ENCODE measurements at places on chromosomes 6 and 20.

- DNase-seq: no peak
Observed at GRCh38 chr6:68046756-68047155, 588.3 kb upstream of the ADGRB3 start.

GRCh38 chr6:133898263-133898662, 9.3 kb downstream of the TCF21 start:
- no peak for DNase-seq

DNA sequence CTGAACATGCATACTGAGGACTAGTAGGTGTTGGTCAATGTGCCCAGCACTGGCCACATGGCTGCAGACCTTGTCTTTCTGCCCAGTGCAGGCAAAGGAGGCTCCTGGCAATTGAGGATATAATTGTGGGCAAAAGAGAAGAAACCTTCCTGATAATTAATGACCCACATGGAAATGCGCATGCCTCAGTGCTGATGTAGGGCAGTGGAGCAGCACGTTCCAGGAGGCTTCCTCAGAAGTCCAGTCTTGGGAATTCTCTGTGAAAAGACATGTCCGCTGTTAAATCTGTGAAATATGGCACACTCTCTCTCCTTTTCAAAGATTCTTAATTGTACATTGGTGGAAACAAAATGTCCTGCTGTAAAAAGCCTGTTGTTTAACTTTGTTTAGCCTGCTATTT, 34.7 kb downstream of the SOBP start:
- DNase-seq: no peak

GRCh38 chr6:162688751-162689345, 38.7 kb downstream of the PRKN start:
- no peak for DNase-seq

- no peak for DNase-seq
Observed at GRCh38 chr6:109655761-109656262, 35.2 kb downstream of the AK9 start.

DNA sequence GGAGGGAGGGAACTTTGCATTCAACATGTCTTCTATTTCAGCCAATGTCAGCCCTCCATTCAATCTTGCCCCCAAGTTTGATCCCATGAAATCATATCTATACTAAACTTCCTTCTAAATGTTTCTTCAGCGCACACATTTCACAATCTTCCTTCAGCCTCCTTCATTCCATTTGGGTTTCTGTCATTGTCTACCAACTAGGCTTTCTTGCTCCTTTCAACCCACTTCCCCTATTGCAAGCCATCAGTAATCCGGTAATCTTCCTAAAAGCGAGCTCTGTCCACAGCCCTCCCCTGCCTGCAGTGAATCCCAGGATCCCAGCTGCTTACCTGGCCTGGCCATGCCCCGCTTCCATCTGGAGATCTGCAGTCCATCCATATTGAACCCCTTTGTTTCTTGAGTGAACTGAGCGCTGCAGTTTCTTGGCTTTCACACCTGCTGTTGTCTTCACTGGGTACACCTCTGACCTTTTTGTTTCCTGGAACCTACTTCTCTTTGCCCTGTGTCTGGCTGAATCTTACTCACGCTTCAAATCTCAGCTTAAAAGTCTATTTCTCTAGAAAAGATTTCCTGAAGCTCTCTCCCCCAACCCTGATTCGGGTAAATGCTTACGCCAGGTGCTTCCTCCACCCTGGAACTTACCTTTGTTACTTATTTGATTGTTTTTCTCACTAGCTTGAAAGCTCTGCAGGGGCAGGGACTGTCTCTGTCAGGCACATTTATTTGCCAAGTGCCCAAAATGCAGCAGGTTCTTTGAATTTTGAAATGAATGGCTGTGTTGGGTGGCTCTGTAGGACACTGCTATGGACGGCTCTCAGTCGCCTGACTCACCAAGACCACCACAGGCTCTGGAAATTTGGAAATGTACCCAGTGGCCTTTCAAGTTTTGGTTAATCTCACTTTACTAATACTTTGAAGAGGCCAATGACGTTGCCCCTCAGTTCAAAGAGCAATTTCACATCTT, 50.3 kb downstream of the ADTRP start:
- DNase-seq: no peak

- peak; percentile 14 for DNase-seq
Observed at GRCh38 chr20:13220194-13220903, 725 bp upstream of the ISM1 start.

DNA sequence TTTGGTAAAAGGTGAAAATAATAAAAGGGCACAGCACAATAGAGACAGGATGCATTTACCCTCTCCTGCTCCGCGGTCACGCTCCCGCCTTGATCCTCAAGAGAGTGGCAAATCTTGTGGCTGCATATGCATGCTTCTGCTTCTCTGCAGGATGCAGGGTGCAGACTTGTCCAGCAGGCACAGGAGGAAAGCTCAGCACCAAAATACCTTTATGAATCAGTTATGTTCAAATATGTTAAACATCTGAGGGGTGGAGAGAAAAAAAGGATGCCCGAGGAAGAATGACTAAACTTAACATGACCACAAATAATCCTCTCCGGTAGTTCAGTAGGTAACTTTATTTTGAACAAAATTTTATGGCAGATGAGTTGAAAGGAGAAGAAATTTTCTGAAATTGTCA, 366.1 kb upstream of the SOX4 start:
- DNase-seq: no peak

DNA sequence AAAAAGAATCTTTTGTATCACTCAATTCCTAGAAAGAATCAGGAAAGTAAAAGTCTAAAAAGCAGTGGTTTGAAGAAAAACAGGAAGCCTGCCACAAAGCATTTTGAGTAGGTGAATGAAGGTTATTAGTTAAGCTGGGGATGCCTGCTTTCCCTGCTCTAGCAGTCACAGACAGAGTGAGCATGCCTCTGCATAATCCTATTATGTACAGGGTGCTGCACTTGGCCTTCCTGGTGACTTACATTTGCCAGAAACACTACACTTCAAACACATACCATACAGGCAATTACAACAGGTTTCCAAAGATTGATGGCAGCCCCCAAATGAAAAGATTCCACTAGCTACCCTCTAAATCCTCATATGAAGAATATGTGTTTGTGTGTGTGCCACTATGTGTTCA, 130.8 kb downstream of the TPBG start:
- DNase-seq: no peak

- DNase-seq: no peak
Observed at GRCh38 chr20:17369506-17369905, 142.7 kb downstream of the PCSK2 start.

- DNase-seq: no peak
Observed at GRCh38 chr6:20757761-20758160, 223.5 kb downstream of the CDKAL1 start.

- DNase-seq: no peak
Observed at GRCh38 chr6:64330694-64331307, 695.2 kb downstream of the PHF3 start.

- DNase-seq: no peak
Observed at GRCh38 chr20:36216314-36217025, 19.8 kb upstream of the AAR2 start.

GRCh38 chr20:49700411-49701185, 13.1 kb downstream of the B4GALT5 start:
- DNase-seq: no peak

GRCh38 chr20:61849822-61850221, 215.9 kb downstream of the TAF4 start:
- DNase-seq: no peak

- no peak for DNase-seq
Observed at GRCh38 chr20:22586645-22587310, 2.4 kb upstream of the FOXA2 start.

DNA sequence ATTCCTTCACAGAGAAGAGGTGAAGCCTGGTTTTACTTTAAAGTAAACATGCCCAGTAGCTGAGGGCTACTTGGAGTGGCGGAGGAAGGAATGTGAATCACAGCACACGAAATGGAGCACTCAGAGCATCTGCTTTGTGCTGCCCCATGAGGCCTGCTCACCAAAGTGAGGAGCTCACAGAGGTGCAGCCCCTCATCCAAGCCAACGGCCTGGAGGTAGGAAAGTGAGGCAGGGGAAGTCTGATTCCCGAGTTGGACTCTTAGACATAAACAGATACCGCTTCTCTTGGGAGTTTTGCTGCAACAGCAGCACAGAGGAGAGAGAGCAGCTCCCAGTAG, 3.6 kb downstream of the YTHDF1 start:
- no peak for DNase-seq

GRCh38 chr20:23350196-23350903, at the start of gene NXT1:
NXT1 (plus strand) TSS chr20:23350791; CDS start chr20:23354042, 3,251 bp downstream.
- DNase-seq: peak; percentile 90

GRCh38 chr6:169161572-169162167, 92.0 kb downstream of the THBS2 start:
- DNase-seq: no peak

GRCh38 chr6:56856036-56856580, 98.8 kb upstream of the BEND6 start:
- no peak for DNase-seq

GRCh38 chr6:91580635-91581034, 993.8 kb upstream of the MAP3K7 start:
- no peak for DNase-seq

DNA sequence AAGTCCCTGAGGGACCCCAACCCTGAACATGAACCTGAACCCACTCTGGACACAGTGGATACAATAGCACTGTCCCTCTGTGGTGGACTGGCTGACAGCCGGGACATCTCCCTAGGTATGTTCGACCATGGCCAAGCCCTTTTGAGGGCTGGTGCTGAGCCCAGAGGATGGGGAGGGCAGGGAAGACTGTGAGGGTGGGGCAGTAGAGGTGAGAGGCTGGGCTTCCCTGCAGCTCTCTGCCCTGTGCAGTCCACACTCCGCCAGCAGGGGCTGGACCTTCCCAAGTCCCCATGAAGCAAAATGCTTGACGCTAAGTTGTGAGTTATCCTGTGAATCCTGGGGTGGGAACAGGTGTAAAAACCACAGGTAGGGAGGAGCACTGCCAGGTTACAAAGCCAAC, 11.5 kb downstream of the LPIN3 start:
- no peak for DNase-seq

DNA sequence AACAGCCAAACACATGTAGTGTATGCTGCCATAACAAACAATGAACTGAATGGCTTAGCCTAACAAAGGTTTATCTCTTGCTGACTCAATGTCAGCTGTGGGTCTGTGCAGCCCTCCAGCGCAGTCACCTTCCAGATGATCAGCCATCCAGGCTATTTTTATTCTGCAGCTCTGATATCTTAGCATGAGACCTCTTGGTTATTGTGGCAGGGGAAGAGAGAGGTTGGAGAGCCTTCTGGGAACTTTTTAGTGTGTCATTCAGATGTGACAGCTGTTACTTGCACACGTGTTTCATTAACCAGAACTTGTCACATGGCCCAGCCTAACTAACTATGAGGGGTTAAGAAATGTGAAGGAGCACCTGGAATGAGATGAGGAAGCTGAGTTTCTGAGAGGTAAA, 202.5 kb downstream of the DHX35 start:
- no peak for DNase-seq

- DNase-seq: no peak
Observed at GRCh38 chr20:36582322-36582721, 8.9 kb downstream of the TGIF2 start.

- DNase-seq: peak; percentile 26
Observed at GRCh38 chr6:135880066-135880972, 28.8 kb downstream of the PDE7B start.

GRCh38 chr20:38242848-38243708, 17.5 kb downstream of the KIAA1755 start:
- DNase-seq: peak; percentile 7

GRCh38 chr20:55090286-55090685, 614.9 kb downstream of the DOK5 start:
- no peak for DNase-seq

DNA sequence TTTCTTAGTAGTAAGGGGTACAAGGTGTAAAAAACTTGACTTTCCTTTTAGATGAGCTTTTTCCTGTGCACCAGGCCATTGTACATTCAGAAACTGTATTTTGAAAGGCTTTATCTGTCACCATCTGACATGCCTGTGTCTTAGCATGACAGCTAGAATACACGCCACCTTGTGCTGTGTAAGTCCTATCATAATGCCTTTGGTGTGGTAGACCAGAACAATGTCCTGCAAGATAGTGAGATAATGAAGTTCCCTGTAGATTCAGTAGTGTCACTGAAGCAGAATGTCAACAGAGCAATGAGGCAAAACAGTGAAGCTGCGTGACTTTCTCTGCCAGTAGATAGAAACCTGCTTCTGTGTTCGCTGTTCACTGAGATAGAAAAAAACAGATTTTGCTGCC, 105.8 kb downstream of the JAG1 start:
- no peak for DNase-seq

DNA sequence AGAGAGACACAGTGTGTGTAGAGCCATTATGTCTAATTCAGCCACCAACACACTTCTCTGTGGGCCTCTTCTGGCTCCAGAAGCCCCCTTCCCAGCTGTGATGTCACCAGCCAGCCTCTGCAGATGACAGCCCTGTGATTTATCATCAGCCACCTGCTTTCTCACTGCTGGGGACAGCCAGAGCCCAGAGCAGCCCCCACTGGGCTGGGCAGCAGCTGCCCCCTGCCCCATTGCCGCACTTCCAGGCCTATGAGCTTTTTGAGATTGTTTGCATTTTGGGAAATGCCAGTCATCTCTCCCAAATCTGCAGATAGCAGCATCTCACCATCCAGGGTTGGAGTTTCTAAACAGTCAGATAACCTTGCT, 21.9 kb upstream of the STX16 start:
- DNase-seq: no peak

GRCh38 chr6:168596344-168596743, 155.4 kb downstream of the SMOC2 start:
- no peak for DNase-seq

GRCh38 chr6:10901770-10902169, 14.9 kb downstream of the SYCP2L start:
- DNase-seq: no peak

- DNase-seq: no peak
Observed at GRCh38 chr6:16925461-16925860, 164.2 kb upstream of the ATXN1 start.

DNA sequence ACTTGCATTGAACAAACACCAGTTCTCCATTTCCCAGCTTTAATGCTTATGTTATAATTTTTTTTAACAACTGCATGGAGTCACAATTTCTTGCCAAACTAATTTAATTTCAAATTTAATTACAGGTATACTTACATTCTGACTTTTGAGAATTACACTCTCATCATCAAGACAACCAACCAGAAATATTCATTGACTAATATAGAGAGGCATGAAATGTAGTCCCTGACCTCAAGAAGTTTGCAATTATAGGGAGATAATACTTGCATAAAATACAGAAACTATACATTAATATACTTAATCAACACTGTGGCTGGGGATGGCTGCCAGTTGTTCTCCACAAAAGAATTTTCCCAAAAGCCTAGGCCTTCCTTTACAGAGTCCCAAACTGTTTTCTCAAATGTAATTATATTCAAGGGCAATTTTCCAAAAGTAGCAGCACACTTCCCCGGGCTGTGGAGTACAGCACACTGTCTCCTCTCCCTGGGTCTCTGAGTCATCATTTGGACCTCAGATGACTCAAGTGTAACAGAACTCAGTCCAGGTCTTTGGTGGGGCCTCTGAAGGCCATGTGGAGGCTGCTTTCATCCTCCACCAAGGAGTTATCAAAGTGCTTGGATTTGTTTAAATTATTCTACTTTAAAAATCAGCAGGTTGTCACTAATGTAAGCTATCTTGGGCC, 114.1 kb downstream of the KIF16B start:
- no peak for DNase-seq

- DNase-seq: no peak
Observed at GRCh38 chr20:61927193-61927825, 138.4 kb downstream of the TAF4 start.
